ENCODE measurements at places on chromosomes 2 and 18. TPM values are rescaled to one million over a fixed set of nuclear protein-coding genes. Genes with fewer than 3 reads are reported as not detected.

GRCh38 chr2:239880396-239880795 is 144.7 kb downstream of the NDUFA10 start:
- H3K27ac ChIP-seq, result no peak overlapping the region
- no peak for DNase-seq
- H3K36me3 ChIP-seq, result no peaks in the 10 kb centered on the region
- H3K4me1 ChIP-seq, result no peaks in the 10 kb centered on the region

The SERPINB12 gene
- not detected for total RNA-seq

- H3K4me3 ChIP-seq, result no peak overlapping the region
- no peaks in the 10 kb centered on the region for H3K36me3 ChIP-seq
- no peak for DNase-seq
- no peak overlapping the region for H3K27ac ChIP-seq
- no peaks in the 10 kb centered on the region for H3K27me3 ChIP-seq
Observed at GRCh38 chr2:169320561-169320960, 41.8 kb downstream of the LRP2 start.

- no peak for DNase-seq
- no peaks in the 10 kb centered on the region for H3K27me3 ChIP-seq
- peak overlapping the region; percentile 57 for H3K27ac ChIP-seq
Observed at GRCh38 chr2:23503097-23503496, 118.1 kb downstream of the KLHL29 start.

DNA sequence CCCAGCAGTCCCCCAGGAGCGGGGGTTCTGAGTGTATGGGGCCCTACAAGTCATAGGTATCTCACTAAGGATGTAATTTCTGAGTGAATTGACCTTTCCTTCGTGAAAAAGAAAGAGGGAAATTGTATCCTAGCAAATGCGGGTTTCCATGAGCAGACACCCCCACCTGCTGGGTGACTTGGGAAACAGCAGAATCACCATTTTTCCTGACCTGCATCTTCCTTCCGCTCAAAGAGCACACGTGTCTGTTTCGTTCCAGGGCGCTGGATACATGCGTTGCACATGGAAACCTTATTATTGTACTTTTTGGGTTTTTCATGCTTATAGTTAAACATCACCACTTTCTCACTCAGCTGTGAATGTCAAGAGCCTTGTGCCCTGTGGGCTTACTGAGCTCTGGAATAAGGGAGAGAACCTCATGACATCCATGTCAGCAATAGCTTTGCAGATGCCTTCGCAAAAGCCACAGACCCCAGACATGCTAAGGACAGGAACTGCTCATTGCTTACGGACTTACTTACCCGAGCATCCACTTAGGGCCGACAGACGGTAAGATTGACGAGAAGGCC is 132.8 kb downstream of the TPO start:
- peaks cover 19% of the 10 kb centered on the region for H3K4me1 ChIP-seq
- no peaks in the 10 kb centered on the region for H3K27me3 ChIP-seq
- no peak overlapping the region for H3K4me3 ChIP-seq
- H3K36me3 ChIP-seq, result no peaks in the 10 kb centered on the region
- no peak for DNase-seq
- no peak overlapping the region for H3K27ac ChIP-seq

The LONRF2 gene
- total RNA-seq, result 12.8 TPM

Data from tibial nerve (tissue), 4 donors.